NCI-H1105 (cell line): ENCODE measurements at places on chromosomes 2 and 18.

GRCh38 chr18:48959921-48960920 lies 9.5 kb upstream of the SMAD7 start:
- DNase-seq, result no peak

- DNase-seq, result no peak
These were observed 3.2 kb downstream of the WBP1 start for GRCh38 chr2:74461187-74462053.

DNA sequence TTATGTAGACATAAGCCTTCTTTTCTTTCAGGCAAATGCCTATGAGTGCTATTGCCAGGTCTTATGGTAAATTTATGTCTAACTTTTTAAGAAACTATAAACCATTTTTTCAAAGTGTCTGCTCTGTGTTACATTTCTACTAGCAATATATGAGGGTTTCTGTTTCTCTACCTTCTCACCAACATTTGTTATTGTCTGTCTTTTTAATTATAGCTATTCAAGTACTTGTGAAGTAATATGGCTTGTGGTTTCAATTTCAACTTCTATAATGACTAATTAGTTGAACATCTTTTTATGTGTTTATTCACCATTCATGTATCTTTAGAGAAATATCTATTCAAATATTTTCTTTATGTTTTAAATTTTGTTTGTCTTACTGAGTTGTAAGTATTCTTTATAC lies 213.1 kb upstream of the MC4R start:
- DNase-seq, result peak; percentile 3

DNA sequence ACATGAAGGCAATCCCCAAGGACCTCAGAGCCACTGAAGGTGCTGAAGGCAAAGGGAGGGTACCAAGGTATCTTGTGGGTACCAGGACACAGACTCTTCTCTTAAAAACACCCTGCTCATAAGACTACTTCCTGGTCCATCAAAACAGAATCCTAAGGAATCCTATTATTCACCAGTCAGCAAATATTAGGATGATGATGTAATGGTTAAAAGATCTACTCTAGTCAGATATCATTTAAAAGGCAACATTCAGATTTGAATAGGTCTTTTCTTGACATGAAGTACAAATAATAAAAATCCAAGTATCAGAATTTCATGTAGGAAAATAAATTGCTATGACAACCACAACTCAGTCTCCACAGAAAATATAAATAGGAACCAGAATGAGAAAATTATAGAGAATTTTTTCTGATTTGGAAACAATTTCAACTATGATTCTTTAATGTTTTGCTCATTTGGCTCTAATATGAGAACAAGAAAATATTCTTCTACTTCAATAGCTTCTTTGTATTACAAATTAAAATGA lies 77.8 kb upstream of the ZNF397 start:
- no peak for DNase-seq

- no peak for DNase-seq
These were observed 297.1 kb downstream of the CLIP4 start for GRCh38 chr2:29412197-29412925.

GRCh38 chr18:77970814-77971213 lies 721.2 kb downstream of the GALR1 start:
- DNase-seq, result no peak

DNA sequence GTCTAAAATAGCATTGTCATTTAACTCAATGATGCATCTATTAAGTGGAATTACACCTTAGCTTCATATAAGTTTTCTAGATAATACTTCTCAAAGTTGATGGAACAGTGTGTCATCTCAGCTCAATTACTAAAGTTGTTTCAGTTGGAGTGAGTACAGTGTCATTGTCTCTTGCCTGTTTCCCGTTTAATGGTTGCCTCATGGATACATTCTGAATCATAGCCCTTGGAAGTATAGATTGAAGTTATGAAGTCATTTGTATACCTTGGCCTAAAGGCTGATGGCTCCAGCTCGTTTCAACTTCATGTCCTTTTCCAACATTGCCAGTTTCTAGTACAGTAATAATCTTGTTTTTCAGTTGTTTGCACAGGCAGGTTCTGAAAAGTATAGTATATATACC lies 130.5 kb upstream of the NOSTRIN start:
- no peak for DNase-seq

GRCh38 chr2:10659898-10660568 lies 29.7 kb downstream of the NOL10 start:
- no peak for DNase-seq

DNA sequence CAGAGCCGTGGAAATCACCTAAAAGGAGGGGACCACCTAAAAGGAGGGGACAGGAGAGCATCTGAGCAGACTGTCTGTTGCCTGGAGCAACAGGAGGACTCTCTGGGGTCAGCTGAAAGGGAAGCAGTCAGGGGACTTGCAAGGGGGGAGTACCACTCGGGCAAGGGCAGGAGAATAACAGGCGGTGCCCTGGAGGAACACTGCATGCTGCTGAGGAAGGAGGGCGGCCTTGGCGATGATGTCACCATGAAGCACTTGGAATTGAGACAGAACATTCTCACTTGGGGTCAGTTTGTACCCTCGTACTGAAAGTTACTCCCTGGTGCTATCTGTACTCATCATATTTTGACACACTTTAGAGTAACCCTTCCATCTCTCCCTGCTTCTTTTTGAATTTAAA lies 18.4 kb downstream of the SIX3 start:
- no peak for DNase-seq

GRCh38 chr18:44680273-44681075 lies at the start of gene SETBP1:
TSS of gene SETBP1 (plus strand) at chr18:44680888. CDS start at chr18:44701347, 20,459 bp downstream.
- peak; percentile 61 for DNase-seq

DNA sequence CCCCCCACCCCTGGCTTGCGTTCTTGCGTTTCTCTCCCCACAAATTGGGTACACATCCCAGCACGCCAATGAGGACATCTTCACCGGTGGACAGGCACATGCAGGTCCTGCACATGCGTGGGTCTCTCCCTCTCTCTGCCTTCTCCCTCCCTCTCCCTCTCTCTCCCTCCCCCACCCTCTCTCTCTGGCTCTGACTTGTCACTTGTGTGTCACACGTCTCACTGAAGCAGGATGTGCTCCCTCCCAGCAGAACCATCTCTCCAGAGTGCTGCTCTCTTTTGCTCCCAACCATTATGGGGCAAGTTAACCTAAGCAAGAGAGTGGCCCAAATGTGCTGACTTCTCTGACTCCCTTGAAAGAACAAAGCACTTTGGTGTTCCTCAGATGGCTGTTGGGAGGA lies 120.8 kb upstream of the CAB39 start:
- no peak for DNase-seq

DNA sequence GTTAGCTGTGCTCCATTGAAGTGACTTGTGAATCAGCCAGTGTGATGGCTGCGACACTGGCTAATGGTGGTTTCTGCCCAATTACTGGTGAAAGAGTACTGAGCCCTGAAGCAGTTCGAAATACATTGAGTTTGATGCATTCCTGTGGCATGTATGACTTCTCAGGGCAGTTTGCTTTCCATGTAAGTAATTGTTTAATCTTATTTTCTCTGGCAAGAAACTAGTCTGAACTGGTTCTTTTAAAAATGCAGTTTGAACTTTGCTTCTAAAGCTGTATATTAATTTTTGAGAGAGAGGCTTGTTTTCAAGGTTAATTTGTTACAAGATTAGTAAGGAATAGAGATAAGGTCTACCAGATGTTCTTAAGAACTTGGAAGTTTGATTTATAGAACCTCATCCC lies 46.7 kb downstream of the GLS start:
- no peak for DNase-seq

DNA sequence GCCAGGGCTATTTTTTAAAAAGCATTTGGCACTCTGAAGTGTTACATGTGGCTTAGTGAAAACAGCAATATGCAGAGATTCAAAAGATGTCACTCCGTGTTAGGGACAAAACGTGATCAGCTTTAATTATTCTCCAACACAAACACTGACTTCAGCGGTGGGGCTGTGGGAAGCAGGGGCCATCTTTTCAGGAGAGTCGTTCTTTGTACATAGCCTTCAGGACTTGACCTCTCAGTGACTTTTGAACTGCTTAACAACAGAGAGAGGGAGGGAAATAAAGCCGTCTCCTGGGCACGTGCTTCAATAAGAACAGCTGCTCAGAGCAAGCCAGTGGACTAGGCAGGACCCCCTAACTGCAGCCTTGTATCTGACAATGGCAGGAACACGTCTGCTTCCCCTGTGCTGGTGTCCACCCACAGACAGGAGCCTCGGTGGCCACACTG lies 95.0 kb upstream of the HDAC4 start:
- DNase-seq, result no peak

DNA sequence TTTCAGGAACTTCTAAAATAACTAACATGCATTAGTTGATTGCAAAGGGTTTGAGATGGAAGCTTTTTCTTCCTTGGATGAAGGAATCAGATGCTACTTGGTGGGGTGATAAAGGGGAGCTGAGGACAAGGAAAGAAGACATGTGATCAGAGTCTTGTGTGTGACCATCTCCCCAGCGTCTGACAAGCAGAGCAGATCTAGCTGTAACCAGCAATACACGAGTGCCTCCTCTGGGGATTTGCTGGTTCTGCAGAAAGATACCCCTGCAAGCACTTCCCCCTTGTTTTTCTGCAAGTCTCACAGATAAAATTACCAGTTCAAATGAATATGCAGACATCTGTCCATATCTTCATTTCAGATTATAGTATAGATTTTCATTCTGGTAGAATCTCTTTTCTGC lies 2.7 kb downstream of the CDH7 start:
- peak; percentile 14 for DNase-seq

DNA sequence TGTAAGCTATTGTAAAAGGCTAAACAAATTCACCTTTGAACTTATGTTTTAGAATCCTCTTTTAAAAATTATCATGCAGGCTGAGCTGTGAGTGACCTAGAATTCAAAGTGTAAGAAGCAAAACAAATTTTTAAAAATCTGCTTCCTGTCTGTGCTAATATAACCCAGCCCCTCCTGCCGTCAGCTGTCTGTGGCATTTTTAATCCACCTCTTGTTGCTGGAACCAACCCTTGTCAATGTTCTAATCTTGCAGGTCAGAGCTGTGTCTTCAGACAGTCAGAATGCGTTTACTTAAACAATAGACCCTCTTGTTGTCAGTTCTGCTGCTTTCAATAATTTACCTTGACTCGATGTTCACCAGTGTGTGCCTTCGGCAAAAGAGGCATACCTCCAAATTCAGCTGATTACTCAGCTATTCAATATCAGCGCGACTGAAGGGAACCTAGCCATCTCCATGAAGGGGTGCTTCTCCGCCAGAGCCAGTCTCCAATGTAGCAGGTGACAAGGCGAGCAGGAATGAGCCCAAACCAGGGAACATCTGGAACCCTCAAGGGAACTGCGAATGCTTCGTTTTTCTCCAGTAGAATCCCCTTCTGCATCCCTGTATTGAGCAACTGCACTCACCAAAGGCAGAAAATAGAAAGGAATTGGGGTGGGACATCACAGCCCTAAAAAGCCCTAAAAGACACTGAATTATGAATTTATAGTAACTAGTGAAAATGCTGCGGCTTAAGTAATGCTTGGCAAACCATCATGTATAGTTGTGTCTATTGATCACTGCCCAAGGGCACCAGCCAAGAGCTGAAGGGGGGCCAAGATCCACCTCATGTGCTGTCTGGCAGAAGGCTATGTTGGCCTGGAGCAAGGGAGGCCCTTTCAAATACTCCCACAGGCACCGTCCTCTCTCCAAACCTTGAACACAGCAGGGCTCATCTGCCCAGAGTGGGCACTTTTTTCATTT lies 62.5 kb downstream of the LYPD6B start:
- no peak for DNase-seq

DNA sequence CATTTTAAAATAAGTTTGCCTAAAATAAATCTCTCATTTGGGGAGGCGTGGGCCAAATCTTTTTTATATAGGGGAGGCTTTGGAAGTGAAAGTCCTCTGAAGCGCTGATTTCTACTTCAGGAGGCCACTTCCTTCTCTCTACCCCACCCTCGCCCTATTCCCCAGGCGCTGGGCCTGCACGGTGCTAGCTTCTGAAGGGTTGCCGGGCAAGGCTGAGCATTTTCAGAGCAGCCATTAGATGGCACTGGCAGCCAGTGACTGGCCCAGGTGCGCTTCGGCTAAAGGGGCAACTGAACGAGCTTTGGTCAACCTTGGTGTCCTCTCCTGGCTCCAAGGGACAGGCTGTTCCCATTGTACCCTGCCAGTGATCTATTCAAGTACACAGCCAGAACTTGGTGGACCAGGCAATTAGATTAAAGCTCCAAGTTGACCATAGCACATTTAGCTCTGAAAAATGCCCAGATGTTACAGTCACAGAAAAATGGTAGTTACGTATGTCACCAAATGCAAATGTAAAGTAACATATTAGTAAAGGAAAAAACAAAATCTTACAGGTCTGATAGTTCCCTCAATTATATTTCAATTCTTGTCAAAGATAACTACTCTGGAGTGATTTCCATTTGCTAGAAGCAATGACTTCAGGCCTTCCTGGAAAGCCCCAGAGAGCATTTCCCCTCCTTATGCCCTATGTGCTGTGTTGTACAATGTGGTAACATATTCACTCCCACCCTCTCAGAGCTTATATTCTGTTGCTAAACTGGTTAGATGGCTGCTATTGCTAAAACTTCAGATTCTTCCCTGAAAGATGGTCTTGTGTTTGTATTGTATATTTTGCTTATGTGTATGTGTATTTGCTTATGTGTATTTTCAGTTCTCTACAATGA lies 2.1 kb downstream of the POMC start:
- DNase-seq, result peak; percentile 18

DNA sequence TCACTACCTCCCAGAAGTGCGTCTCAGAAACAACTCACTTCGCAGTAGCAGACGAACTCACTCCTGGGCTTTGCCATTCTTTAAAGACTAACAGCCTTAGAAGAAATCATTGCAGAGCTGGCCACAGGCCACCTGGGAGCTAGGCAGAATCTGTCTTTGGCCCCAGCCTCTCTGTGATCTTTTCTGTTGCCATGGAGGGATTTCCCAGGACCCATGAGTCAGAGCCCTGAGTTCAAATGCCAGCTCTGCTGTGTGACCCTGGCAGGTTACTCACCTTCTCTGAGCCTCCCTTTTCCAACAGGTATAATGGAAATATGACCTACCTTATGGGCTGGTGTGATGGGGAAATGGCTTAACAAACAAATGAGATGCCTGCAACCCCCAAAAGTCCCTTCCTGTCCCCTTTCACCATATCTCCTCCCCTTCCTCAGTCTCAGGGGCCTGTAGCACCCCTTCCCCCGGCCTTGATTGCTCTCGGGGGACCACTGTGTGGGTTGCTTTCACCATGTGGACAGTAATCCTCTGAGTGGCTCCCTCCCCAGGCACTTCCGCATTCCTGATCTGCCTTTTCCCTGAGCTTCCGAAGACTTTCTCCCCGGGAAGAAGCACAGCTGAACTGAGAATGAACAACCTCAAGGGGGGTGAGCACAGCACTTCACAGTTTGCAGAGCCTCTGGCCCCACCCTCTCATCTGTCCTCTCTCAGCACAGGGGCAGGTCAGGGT lies 34.0 kb upstream of the SLC66A3 start:
- DNase-seq, result no peak

GRCh38 chr2:112293636-112294401 lies 18.4 kb downstream of the ZC3H6 start:
- no peak for DNase-seq

- DNase-seq, result no peak
These were observed 221.5 kb upstream of the ACVR2A start for GRCh38 chr2:147623328-147623727.

DNA sequence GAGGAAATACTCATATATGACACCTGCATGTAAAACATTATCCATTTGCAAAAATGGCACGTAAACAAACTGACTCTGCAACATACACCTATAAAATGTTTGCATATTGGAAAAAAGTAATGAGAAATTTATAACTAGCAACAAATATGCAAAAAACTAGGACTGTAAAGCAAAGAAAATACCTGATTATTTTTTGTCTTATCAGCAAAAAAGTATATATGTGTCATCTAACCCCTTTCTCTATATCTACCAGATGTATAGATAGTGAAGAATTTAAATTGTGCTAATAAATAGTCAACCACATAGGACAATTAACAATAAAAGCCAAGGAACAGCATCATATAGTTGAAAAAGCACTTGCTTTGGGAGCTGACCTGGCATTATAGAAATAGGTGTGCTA lies 543.8 kb downstream of the LRP1B start:
- DNase-seq, result no peak
